T-helper 2 cell treated with Interferon-gamma antibody and Interleukin-4, amounts not matched to agents 100 ng/mL and 5 ng/mL, for 36 hours (primary cell): ENCODE measurements at places on chromosomes 1 and 21. TPM values are rescaled to one million over a fixed set of nuclear protein-coding genes. Genes with fewer than 3 reads are reported as not detected.

Gene TMPRSS2
- not detected in 2 replicates for total RNA-seq

Gene AXDND1
- total RNA-seq: not detected in 2 replicates

Gene PROX1
- total RNA-seq: not detected in 2 replicates

Gene AKR1A1
- total RNA-seq: 155 and 167 TPM in 2 replicates

Gene ELAPOR1
- 5.6 and 5.9 TPM in 2 replicates for total RNA-seq

Gene CD48
- 204 and 216 TPM in 2 replicates for total RNA-seq

Gene CD247
- total RNA-seq: 160 and 177 TPM in 2 replicates

Gene ATP1A4
- total RNA-seq: not detected in 2 replicates

Gene FCRL4
- total RNA-seq: not detected in 2 replicates

Gene PRRX1
- total RNA-seq: not detected in 2 replicates
